Frontal cortex (tissue), 4 donors: ENCODE measurements at places on chromosomes 5 and 9.
A peak's percentile ranks its signal among the peaks of the same experiment; 100 is the strongest.

- DNase-seq = no peak
Measured at GRCh38 chr5:110034056-110034600, 344.4 kb downstream of the MAN2A1 start.

- DNase-seq = no peak
Measured at GRCh38 chr9:78021697-78022096, 9.9 kb downstream of the GNAQ start.

DNA sequence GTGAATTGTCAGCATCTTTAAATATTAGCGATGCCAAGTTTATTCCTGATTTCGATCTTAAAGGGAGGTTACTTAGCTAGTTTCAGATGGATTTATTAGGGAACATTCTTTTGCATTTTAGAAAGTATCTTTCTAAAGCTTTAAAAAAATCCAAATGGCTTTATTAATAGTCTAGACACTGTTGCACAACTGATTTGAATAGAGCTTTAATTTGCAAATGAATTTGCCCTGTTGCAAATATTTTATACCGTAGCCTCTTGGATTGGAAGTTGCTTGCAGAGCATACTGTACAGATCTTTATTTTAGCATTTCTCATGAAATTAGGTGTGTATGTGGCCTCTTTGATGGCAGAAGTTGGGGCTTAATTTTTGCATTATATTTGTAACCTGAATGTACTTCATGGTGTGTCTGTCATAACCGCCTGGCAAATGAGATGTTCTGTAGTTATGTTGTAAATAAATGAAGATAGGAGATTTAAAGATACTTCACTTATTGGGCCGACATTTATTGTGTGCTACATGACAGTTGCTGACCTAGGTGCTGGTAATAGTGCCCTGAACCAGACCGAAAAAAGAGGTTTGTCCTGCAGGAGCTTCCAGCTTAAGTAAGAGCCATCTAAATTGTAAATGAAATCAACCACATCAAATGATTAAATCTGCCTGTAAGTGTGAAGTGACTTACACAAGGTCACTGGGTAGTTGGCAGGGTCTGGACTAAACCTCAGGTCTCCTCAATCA lies 1.8 kb downstream of the TCERG1 start:
- DNase-seq = no peak

DNA sequence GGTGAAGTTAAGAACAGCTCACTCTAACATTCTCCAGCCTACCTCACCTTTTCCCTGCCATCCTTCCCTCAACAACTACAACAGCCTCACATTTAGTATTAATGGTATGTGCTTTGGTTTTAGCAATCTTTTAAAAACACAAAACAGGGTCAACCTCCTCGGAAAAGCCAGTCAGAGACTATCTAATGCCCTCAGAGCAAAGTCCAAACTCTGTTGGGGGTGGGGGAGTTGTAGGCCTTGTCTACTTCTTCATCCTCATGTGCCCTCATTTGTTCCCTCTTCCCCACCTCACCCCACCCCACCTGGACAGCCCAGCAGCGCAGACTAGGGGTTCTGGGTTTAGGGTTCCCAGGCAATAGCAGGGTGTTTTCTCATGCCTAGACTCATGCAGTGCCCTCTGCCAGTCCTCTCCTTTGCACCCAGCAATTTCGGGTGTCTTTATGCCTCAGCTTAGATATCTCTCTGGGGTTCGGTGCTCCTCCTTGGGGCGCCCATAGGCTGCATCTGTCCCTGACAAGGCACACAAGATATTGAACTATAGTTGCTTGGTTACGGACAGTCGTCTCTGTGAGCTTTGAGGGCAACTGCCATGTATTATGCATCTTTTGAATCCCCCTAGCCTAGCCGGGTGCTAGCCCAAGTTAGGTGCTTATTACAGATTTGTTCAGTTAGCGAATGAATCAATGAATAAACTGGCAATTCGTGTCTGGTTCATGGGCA lies 762 bp upstream of the TCOF1 start:
- DNase-seq = no peak

GRCh38 chr5:40826489-40827187 lies 8.4 kb downstream of the RPL37 start:
- DNase-seq = no peak

- no peak for DNase-seq
Measured at GRCh38 chr5:171801-172331, 19.4 kb upstream of the LRRC14B start.

DNA sequence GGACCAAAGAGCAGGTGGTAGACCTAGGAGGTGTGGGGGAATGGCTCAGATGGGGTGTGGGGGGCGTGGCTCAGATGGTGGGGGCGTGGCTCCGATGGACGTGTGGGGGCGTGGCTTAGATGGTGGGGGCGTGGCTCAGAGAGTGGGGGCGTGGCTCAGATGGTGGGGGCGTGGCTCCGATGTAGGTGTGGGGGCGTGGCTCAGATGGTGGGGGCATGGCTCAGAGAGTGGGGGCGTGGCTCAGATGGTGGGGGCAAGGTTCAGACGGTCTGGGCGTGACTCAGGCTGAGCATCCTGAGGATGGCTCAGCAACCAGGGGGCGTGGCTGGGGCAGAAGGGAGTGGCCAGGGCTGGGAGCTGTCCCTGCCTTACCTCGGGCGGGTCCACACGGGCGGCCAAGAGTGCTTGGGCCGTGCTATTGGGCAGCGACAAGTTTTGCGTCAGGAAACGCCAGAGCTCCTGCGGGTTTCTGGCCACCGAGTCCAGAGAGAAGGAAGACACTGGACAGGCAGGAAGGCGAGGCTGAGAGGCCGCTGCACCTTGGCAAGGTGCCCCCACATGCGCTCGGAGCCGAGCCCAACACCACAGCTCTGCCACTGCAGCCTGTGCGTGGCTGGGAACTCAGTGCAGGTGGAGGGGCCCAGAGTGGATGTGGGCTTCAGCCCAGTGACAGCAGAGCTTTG lies 5.9 kb downstream of the ABCA2 start:
- DNase-seq = peak; percentile 62

DNA sequence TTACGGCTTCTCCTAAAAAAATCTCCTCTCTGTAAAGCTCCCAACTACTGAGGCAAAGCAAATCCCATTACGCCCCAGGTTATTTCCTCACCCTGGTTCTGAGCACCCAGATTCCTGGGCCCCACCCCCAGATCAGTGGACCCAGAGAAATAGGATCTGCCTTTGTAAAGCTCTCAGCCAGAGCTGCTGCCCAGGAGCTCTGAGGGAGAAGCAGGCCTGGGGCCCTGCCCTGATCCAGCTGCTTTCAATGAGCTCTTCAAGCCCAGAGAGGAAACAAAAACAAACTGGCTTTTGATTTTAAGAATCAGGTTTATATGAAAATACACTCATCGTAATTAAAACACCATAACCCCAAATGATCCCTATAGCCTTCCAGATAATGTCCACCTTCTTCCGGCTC lies 124.5 kb downstream of the C5orf15 start:
- no peak for DNase-seq

GRCh38 chr5:636951-637350 lies 24.8 kb downstream of the CEP72 start:
- no peak for DNase-seq

- DNase-seq = no peak
Measured at GRCh38 chr5:180007582-180007981, 64.0 kb downstream of the RNF130 start.
